ENCODE measurements at places on chromosomes 6 and 20. TPM values are rescaled to one million over a fixed set of nuclear protein-coding genes. Genes with fewer than 3 reads are reported as not detected.

DNA sequence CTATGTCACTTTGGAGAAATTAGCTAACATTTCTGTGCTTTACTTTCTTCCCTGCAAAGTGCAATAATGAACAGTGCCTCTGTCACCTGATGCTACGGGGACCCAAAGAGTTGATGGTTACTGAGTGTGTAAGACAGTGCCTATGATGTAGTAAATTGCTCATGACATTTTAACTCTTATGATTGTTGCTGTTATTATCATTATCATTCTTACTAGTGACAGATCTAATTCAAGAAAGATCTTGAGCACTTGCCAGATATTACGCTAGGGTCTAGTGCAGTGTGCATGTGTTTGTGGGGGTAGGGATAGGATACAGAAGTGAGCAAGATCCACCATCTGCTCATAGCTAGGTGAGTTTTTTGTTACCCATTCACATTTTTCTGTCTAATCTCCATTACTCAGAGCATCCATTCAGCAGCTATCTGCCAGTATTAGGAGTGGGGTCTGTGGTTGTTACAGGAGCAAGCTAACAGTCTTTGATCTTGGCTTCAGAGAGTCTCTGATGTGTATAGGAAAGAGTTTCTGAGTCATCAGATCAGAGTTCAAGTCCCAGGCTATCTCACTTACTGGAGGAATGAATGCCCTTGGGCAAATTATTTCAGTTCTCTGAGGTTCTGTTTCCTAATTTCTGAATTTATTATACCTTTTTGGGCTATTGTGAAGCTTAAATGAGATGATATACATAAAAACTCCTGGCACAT lies 33.1 kb upstream of the DAAM2 start:
- no peak for DNase-seq

DNA sequence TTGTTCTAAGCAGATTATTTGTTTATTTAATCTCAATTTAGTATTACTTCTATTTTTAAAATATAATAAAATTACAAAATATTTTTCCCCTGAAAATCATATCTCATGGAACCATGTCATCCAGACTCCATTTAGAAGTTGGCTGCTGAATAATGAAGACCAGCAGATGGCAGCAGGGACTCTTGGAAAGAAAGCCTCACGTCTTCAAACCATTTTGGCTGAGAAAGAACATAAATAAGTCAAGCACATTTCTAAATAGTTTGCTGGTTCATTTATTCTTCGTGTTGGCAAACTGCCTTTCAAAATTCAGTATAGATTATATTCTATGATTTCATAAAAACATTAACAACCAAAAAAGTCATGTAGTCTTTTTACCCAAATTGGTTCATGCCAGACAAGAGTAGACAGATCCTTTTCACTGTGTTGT lies 71.7 kb downstream of the RCAN2 start:
- peak; percentile 89 for DNase-seq

GRCh38 chr6:127879685-127880084 lies 21.2 kb downstream of the THEMIS start:
- peak; percentile 11 for DNase-seq

DNA sequence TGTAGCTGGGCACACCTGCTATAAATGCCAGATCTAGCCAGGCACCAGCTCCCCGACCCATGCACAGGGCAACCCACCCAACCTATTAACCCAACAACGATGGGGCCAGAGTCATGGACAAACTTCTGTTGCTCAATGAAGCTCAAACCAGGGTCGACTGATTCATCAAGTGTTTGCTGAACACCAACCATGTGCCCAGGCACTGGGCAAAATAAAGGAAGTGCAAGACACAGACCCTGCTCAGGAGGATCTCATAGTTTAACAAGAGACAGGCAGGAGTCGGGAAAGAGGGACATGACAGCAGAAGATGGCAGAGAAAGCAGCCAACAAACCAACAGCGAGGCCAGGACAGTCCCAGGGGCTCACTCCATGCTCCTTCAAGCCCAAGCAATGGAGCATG lies 18.8 kb downstream of the KCNK5 start:
- DNase-seq = no peak

Gene LIN28B
- total RNA-seq = 0.21 TPM

- DNase-seq = no peak
These were observed 118.8 kb downstream of the PHACTR3 start for GRCh38 chr20:59723108-59723500.

Gene SLC2A10
- total RNA-seq = 31.2 TPM

GRCh38 chr6:159943101-159943632 lies 25.7 kb upstream of the IGF2R start:
- DNase-seq = no peak

- DNase-seq = no peak
These were observed 220.9 kb upstream of the RNF217 start for GRCh38 chr6:124741341-124741740.

Gene AGPAT1
- 12.9 TPM for total RNA-seq

Gene PSORS1C2
- not detected for total RNA-seq

DNA sequence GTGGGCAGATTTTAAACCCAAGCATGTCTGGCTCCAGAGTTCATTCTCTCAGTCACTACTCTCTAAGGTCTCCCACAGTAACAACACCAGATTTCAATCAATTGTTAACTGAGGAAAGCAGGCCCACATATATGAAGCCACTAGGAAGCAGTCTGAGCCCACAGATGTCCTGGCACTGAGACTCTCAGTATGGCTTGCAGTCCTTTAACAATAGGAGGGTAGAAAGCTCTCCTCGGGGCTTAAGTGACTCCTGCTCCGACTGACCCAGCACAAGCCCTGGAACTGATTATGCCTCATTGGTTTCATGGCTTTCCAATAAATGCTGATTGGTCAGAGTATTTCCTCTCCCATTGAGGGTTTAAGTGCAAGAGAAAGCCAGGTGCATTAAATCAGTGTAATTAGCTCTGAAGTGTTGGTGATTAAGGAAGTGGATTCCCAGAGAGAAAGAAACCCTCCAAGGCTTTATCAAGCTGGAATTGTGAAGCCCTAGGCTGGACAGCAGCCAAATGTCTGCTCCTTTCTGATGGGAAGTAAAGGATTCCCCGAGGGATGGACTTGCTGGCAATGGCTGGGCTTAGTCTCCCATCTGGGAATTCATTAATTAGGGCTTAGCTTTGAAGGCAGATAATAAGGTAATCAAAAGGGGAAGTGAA lies 76.6 kb upstream of the PROKR2 start:
- DNase-seq = no peak

Gene PLEKHG1
- 43.9 TPM for total RNA-seq
